Ovary (tissue), 10 donors: ENCODE measurements at places on chromosomes 12 and 14. TPM values are rescaled to one million over a fixed set of nuclear protein-coding genes. Genes with fewer than 3 reads are reported as not detected.

The CCDC198 gene
- total RNA-seq = 0.05 TPM

The CELA1 gene
- not detected for total RNA-seq

The RD3L gene
- total RNA-seq = not detected

The UNG gene
- total RNA-seq = 19.2 TPM

The PLEKHH1 gene
- total RNA-seq = 2.8 TPM

The SLC25A47 gene
- not detected for total RNA-seq
